ENCODE measurements at places on chromosomes 7 and 10. TPM values are rescaled to one million over a fixed set of nuclear protein-coding genes. Genes with fewer than 3 reads are reported as not detected.

DNA sequence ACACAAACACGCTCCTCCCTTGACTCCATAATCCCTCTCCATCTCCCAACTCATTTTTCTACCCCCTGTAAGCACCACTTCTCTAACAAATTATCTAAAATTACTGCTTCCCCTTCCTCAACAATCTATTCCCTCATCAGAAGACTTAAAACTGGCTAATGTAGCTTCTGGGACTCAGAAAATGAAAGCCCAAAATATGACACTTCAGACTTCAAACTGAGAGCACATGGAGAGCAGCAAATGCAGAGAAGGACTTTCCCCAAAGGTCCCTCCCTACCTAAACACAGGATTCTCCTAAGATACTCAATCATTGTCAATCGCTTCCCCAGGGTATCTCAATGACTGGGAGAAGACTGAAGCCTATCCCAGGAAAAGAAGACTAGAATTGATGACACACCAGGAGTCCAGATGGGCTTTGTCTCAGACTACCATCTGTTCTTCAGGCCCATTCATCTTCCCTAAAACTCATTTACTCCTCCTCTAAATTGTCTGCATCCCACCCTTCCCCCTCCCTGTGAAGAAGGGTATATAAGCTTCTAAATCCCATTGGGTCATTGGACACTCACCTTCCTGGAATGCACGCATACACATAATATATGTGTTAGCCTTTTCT is 39.2 kb downstream of the ST8SIA6 start:
- no peak for DNase-seq

HBP1 gene
- 11.4 TPM for polyA plus RNA-seq

- DNase-seq = no peak
Measured at GRCh38 chr10:74334221-74334620, 183.2 kb downstream of the ADK start.

ABCA13 gene
- polyA plus RNA-seq = not detected

- DNase-seq = no peak
Measured at GRCh38 chr10:125026036-125026931, 84.4 kb downstream of the ZRANB1 start.

NODAL gene
- polyA plus RNA-seq = 0.09 TPM

NKX6-2 gene
- 0.44 TPM for polyA plus RNA-seq

H2BK1 gene
- not detected for polyA plus RNA-seq

Data from GM12878 (cell line).